ENCODE measurements at places on chromosomes 11 and 22.
A peak's percentile ranks its signal among the peaks of the same experiment; 100 is the strongest.

- no peak for DNase-seq
Observed at GRCh38 chr11:31127290-31127689, 242.2 kb downstream of the DCDC1 start.

DNA sequence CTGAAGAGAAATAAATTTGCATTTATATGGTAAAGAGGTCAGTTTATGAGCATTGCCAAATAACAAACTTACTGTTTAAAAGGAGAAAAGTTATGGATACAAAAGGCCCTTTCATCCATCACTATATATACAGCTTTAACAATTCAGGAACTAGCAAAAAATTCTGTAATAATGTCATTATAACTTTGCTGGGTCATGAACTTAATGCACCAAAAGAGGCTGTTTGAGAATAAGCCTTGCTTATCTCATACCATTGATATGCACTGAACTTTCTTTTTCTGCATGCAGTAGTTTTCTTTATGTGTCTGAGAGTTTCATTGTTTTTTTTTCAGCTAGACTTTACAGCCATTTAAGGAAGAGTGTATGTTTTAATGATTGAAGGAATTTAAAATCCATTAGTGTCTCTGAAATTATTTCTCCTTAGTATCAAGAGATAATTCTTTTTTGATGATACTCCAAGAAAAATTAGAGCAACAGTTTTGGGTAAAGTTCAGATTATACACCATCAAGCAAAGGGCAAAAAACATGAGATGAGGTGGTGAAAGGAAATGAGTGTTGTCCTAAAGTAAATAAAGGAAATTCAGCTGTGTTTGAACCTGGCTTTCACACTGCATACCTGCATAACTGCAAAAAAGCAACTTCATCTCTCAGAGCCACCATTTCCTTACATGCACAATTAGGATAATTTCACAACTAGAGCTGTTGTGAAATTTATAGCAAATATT, 188.2 kb upstream of the ANO3 start:
- DNase-seq: no peak

DNA sequence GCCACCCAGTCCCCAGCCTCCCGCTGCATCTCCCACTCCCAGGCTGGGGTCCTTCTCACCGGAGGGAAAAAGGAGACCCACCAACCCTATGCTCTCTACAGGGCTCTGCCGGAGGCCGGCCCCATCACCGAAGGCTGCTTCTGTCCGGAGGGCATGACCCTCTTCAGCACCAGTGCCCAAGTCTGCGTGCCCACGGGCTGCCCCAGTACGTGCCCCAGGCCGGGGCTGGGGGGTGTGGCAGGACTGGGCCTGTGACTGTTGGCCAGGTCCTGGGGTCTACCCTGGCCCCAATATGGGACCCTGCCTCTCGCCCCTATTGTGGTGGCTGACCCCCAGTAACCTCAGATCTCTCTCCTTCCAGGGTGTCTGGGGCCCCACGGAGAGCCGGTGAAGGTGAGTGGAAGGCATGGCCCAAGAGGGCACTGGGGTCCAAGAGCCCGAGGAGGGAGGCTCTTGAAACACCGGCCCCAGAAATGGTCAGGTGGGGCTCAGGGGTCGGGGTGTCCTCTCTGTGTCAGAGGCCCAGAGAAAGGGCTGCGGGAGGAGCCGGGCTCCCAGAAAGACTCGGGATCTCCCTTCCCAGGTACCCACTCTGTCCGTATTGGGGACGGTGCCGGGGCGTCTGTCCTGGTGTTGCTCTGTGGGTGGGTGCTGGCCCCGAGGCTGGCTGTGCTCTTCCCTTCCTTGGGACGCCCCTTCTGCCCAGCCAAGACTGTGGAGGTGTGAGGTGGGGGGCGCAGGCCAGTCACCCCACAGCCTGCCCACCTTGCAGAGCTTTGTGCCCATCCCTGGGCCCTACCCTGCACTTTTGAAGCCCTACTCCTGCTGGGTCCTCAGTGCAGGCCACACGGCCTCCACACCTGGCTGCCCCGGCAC, 26.1 kb upstream of the MUC5B start:
- no peak for DNase-seq

DNA sequence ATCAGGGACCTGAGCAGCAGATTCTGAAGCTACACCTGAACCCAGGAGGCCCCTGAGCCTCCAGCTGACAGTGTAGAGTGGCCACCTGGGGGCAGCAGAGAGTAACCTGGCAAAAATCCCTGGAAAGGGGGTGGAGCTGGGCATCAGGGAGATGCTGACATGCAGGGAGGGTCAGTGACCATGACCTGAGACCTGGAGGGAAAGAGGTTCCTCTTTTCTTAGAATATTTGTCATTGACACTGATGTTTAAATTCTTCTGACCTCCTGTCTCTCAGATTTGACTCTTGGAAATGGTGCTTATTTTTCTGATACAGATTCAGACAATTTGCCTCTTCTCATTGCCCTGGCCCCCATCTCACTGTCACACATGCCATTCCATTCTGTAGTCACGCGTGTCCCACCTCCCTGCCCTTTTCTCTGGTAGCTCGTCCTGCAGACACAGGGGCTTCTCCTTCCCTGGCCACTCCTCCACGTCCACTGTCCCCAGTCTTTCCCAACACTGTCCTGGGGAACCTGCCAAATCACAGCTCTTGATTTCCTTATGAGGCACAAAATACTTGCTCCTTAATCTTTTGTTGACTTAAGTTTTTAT, 117.2 kb upstream of the IGLL5 start:
- DNase-seq: peak; percentile 39

GRCh38 chr22:50219800-50220602, 19.2 kb downstream of the SELENOO start:
- DNase-seq: no peak

DNA sequence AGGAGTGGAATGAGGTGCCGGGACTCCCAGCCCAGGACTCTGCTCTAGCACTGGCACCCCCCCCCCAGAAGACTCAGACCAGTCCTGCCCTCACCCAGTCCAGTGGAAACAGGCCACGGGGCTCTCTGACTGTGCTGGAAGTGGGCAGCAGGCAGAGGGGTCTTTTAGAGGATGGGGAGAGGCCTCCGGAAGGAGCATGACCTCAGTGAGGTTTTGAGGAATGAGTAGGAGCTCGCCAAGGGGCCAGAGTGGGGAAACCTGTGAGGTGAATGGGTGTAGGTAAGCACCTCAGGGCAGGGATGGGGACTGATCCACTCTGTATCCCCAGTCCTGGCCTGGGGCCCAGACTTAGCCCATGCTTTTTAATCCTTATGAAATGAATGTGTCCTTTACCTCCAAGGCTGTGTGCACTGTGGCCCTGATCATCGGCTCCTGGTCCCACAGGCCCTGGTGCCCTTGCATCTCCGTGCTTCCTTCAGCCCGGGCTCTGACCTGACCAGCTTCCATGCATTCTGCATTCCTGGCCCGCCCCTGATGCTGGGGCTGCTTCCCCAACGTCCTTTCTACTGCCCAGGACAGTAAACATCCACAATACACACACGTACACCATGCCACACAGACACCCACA, 24.4 kb upstream of the RFPL3 start:
- DNase-seq: no peak

- DNase-seq: no peak
Observed at GRCh38 chr22:17570851-17571631, 7.7 kb downstream of the SLC25A18 start.

GRCh38 chr11:17266781-17267180, 9.8 kb upstream of the NUCB2 start:
- no peak for DNase-seq

DNA sequence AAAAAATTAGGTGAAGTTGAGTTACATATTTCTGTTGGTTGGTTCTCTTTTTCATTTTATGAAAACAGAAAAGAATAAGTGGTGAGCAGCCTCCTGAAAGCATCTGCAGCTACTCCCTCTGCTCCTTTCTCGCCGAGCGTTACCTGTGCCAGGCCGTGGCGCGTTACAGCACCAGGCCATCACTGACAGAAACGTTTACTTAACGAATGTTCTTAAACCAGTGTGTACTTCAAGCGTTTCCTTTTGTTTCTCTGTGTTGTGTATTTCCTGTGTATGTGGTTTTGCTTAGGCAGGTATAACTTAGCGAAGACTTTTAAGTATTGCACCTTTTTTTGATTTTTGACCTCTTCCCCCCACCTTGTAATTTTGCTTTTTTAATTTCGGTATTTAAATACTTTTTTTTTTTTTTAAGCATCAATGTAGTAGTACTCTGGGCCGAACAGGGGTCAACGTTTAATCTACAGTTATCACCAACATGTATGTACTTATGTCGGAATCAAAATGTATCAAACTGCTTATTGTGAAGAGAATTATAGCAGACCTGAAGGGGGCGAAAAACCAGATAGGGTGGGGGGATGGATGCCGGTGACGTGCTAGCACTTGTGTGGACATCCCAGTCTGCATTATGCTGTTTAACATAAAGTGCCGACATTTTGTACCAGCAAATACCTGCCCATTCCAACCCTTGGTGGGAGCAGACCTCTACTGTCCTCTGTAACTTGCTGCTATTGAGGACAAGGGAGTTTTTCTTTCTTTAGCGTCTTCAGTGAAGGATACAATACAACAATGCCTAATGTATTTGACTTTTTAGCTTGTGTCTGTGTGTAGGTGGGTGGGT, 21.6 kb upstream of the ADSL start:
- no peak for DNase-seq

DNA sequence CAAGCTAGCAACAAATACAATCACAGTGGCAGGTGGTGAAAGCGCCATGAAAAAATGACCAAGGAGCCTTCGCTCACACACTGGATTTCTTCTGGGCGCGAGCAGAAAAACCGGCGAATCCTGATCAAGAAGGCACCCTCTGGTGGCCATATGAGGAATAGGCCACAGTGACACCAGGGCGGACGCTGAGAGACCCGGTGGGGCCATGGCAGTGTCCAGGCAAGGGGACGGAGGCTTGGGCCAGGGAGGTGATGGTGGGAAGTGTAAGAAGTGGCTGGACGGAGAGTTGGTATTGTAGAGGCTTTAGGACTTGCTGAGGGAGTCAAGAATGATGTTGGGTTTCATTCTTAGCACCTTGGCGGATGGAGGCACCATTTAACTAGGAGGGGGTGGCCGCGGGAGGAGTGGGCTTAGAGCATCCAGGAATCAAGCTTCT, 16.9 kb upstream of the RAC2 start:
- DNase-seq: peak; percentile 47

- no peak for DNase-seq
Observed at GRCh38 chr11:125370561-125371389, 125.3 kb downstream of the FEZ1 start.

DNA sequence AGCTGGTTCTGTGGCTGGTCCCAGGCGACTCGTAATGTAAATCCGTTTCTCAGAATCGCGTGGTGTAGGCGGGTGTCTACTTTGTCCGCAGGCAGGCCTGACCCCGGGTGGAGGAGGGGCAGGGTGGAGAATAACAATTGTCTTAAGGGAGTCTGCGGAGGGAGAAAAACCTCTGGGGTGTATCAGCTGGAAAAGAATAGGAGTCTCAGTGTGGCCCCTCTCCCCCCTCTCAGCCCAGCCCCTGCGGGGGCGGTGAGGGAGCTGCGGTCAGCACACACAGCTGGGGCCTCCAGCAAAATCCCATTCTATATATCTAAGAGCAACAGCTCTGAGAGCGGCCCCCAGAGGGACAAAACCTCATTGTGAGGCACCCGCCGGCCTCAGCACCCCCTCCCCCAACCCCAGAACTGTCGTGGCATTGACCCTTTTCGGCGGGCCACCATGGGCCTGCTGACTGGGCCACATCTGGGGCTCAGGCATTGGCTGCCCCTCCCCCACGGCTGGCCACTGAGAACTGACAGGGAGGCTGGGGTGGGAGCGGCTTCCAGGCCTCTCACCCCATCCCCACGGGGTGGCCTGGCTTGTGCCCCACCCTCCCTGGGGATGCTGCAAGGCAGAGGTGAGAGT, 2.7 kb upstream of the MYRF start:
- DNase-seq: no peak

GRCh38 chr22:17882727-17883126, 108.5 kb upstream of the BID start:
- DNase-seq: no peak

- no peak for DNase-seq
Observed at GRCh38 chr11:120170741-120171261, 32.9 kb upstream of the TRIM29 start.

DNA sequence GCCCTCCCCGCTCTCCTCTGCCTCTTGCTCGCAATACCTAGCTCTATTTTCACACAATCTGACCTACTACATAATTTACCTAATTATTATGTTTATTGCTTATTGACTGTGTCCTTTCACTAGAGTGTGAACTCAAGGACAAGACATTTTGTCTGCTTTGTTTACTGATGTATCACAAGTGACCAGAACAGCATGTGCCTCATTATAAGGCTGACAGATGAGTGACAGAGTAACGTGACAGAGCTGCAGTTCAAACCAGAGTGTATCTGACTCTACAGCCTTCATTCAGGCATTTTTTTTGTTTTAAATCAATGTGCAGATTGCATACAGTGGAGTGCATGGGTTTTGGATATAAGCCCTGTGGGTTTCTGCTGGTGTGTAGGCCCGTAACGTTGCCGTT, 82.0 kb upstream of the RAB1B start:
- no peak for DNase-seq

DNA sequence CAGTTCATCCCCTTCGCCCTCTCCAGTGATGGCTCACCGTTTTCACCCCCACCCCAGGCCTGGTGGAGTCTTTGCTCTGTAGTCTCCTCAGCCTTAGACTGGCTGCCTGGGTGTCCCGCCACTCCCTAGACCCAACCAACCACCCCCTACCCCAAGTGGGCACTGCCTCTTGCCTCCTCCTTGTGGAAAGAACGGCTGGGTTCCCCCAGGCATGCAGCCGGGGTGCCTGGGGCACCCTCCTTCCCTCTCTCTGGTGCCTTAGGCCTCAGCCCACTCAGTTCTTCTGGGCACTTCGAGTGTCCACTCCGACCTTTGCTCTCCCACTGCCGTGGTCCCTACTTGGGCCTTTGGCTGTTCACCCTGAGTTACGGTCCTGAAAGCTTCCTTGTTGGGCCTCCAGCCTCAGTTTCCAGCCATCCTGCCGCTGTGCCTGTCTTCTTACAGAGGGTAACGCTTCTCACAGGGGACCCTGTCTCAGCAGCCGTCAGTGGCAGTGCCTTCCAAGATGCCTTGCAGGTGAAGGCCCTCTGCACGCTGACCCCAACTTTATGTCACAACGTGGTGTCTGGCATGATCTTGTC, 3.1 kb downstream of the GRIK4 start:
- no peak for DNase-seq

GRCh38 chr11:102802341-102802740, 4.4 kb upstream of the MMP1 start:
- DNase-seq: no peak

- DNase-seq: no peak
Observed at GRCh38 chr22:32723643-32724042, 77.9 kb upstream of the TIMP3 start.

DNA sequence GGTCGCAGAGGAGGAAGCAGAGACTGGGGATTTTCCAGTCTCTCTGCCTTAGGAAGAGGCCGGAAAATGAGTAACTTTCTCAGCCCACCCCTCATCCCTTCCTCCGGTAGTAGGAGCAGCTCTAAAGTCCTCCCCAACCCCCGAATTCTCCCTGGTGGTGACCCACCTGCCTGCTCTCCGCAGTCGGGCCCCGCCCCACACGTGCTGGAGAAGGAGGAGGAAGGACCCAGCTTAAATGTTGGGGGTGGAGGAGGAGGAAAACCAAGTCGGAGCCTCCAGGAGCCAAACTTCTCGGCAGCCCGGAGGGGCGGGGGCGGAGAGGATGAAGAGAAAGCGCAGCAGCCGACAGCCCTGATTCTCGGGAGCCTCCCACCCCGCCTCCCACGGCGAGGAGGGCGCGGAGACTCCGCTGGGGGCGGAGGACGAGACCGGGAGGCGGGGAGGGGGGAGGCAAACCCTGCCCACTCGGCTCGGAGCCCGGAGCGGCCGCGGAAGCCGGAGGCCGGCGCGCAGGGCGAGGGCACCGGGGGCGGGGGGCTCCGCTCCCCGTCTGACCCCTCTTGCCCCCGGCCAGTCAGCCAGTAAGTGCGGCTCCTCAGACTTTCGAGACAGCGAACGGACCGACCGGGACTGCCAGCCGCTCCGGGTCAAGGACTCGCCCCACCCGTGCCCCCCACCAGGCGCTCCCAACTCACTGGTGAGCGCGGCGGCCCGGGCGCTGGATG, at the start of gene TPBGL:
Gene TPBGL, plus strand, starts transcription at position 464 of the 725 bp plus-strand sequence. CDS start 276 bp downstream, outside the sequence.
- DNase-seq: no peak
